ENCODE measurements at places on chromosomes 7 and 10.
A peak's percentile ranks its signal among the peaks of the same experiment; 100 is the strongest.

GRCh38 chr7:66198956-66199355 lies 6.2 kb upstream of the TPST1 start:
- DNase-seq: no peak

DNA sequence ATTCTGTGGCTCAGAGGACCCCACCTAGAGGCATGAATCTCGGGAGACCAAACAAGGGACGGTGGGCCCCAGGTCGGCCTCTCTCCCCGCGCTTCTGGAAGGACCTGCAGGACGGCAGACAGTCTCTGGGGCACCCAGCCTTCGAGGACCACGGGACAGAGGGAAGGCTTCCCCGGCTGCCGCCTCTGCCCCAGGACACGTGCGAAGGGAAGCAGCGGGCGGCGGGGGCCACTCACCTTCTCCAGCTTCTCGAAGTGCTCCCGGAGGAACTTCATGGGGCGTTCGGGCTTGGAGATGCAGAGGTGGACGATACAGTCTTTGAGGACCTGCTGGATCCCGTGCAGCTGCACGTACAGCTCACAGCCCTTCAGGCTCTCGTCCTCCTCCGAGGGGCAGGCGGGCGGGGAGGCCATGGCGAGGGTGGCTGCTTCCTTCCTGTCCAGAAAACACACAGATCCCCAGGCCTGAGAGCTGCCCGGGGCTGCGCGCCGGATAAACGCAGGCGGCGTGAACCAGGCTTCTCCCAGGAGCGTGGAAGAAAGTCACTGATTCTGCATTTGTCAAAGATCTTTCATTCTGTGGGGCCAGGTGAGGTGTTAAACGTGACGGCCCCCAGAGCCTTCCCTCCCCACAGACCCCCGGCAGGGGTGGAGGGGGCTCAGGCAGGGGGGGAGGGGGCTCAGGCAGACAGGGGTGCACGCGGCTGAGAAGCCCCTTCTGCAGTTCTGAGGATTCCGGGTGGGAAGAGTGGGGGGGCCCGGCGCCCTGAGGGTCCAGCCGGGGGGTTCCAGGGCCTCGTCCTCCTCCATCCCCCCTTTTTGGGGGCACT lies 15.2 kb upstream of the DNAAF5 start:
- no peak for DNase-seq

- peak; percentile 73 for DNase-seq
Measured at GRCh38 chr10:52486840-52487611, 172.9 kb downstream of the DKK1 start.

DNA sequence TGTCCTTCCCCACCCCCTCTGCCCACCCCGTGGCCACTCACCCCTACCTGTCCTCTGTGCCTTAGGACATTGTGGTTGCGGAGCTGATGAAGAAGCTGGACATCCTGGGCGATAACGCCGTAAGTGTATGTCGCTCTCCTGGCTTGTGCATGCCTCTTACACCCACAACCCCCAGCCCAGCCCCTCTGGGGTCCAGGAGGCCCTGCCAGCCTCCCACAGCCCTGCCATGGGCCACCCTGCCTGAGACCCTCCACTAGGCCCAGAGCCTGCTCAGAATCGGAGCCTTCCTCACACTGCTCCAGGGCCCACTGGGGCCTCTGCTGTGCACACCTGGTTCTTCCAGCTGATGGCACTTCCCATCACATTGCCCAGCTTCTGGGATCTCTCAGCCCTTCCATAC lies 36.8 kb upstream of the DPYSL4 start:
- DNase-seq: no peak

- DNase-seq: no peak
Measured at GRCh38 chr10:76310588-76311080, 879.2 kb downstream of the LRMDA start.

GRCh38 chr7:35038354-35038753 lies 1.1 kb upstream of the DPY19L1 start:
- no peak for DNase-seq

DNA sequence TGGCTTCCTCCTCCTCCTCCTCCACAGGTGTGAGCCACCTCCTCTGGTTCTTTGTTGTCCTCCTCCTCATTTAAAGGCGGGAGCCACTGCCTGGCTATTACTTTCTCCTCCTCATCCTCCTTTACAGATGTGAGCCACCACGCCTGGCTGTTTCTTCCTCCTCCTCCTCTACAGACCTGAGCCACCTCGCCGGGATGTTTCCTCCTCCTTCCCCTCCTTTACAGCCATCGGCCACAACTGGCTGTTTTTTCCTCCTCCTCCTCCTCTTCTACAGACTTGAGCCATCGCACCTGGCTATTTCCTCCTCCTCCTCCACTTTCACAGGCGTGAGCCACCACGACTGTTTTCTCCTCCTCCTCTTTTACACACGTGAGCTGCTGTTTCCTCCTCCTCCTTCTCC lies 49.0 kb upstream of the ZNF479 start:
- DNase-seq: no peak

DNA sequence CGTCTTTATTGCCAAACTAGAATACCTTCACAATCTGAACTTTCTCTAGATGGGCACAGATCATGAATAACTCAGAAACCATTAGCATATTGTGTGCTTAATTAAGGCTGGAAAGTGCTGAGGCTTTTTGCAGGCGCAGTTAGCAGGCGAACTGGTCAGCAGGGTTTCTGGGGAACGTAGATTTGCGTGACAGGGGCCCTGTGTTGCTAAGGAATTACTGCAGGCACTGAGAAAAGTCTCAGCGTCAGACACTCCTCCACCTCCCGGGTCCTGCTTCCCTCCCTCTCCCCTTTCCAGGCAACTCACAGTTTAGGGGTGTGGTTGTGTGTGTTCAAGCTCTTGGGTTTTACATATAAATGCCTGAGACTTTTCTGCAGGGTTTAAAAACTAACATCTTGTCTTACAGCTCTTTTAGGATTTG lies 2.2 kb downstream of the MAP3K8 start:
- no peak for DNase-seq

DNA sequence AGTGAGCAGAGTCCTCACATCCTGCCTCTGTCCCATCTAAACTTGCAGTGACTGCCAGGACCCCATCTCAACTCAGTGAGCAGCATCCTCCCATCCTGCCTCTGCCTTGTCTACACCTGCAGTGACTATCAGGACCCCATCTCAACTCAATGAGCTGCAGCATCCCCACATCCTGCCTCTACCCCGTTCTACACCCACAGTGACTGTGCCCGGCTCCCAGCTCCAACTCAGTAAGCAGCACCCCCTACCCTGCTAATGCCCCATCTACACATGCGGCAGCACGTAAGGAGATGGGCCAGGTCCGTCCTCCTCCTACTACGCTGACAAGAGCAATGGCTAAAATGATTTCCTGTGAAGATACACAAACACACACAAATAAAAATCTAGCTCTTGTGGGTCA lies 65.5 kb downstream of the TNS3 start:
- no peak for DNase-seq

- no peak for DNase-seq
Measured at GRCh38 chr10:9643782-9644181, 1373.9 kb upstream of the CELF2 start.

GRCh38 chr10:31116226-31116625 lies 84.6 kb upstream of the ZNF438 start:
- no peak for DNase-seq

- peak; percentile 57 for DNase-seq
Measured at GRCh38 chr10:69449841-69450240, 1.4 kb upstream of the TSPAN15 start.

DNA sequence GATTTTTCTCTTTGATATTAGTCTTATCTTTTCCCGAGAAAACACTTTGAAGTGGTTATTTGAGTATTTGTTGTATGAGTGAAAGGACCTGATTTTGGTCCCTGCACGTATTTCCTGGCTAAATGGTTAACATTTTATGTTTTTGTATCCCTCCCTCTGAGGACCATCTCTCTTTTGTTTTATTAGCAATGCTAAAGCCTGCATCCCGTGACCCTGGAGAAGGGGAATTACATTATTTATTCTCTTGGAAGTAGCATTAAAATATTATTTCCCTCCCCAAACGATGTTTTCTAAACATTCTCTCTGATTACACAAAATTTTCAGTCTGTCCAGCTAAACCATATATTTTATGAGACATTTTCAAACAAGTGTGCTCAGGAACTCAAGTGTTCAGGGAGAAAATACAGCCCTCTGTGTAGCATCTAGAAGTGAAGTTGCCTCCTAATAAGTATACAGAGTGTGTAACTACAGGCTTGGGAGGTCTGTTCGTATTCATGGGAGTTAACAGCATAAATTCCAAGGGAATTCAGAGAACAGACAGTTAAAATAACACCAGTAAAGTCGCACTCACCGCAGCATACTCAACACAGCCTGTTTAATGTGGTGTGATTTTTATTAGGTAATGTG lies 163.8 kb upstream of the NPVF start:
- DNase-seq: no peak

DNA sequence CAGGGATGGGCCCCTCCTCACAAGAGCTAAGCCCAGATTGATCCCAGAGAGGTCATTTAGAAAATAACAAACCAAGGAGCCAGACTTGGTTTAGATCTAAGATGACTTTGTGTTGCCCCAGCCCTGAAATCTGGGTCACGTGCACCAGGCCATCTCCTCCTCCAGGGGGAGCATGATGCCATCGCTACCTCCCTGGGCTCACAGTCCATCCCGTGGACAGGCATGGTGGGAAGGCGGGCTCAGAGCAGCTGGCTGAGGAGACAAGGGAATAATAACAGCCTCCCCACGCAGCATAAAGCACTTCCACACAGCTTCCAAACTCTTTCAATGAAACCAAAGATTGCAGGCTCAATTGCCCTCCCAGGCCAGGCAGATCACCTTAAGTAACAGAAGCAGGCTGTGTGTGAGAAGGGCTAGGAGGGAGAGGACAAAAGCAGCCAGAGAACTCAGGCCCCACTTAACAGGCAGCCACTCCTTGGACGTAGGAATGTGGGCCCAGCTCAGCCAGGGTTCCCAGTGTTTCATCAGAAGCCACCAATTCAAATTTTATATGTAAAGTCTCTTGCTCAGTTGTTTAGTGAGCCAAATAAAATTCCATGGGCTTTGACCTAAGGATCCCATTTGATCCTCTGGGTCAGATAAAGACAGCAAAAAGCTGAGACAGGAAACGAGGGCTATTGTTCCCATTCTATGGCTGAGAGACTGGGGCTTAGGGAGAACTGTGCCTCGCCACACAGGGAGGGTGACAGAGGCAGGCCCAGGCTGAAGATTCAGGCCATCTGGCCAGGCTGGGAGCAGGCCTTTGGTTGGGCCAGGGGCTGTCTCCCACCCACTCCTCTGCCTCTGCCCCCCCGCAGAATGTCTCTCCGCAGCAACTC lies 100.2 kb downstream of the COL13A1 start:
- DNase-seq: peak; percentile 80
